Osteoblast (primary cell): ENCODE measurements at places on chromosomes 5 and 9. TPM values are rescaled to one million over a fixed set of nuclear protein-coding genes. Genes with fewer than 3 reads are reported as not detected.

Gene ZNF608
- 11.6 and 14.7 TPM in 2 replicates for total RNA-seq

Gene CBY3
- total RNA-seq = not detected in 2 replicates

Gene CCDC192
- not detected in 2 replicates for total RNA-seq

Gene FOXD4
- 0.29 and 0.36 TPM in 2 replicates for total RNA-seq

Gene FBXO4
- total RNA-seq = 14.5 and 16.2 TPM in 2 replicates

Gene F2RL2
- total RNA-seq = 1.1 and 1.5 TPM in 2 replicates

Gene IRX1
- total RNA-seq = 1.4 and 3.2 TPM in 2 replicates

Gene STRBP
- total RNA-seq = 2.9 TPM in 2 replicates

Gene NXNL2
- 3.3 and 7.4 TPM in 2 replicates for total RNA-seq

Gene PCDHGB2
- total RNA-seq = 4.3 and 5.6 TPM in 2 replicates

Gene PDZD2
- 0.29 and 0.36 TPM in 2 replicates for total RNA-seq

Gene CNTNAP3
- 0.88 and 1.4 TPM in 2 replicates for total RNA-seq

Gene SLC6A7
- total RNA-seq = under 0.01 TPM in 1 of 2 replicates, not detected in the other

Gene ZNF454
- 2.5 and 3.8 TPM in 2 replicates for total RNA-seq

Gene SLC36A3
- not detected in 2 replicates for total RNA-seq

Gene FIBCD1
- 5.1 and 5.3 TPM in 2 replicates for total RNA-seq

Gene ASS1
- 134 and 195 TPM in 2 replicates for total RNA-seq

Gene FOXD4L3
- under 0.01 TPM in 1 of 2 replicates, not detected in the other for total RNA-seq

Gene GABRP
- under 0.01 TPM in 2 replicates for total RNA-seq

Gene ABCA2
- 19.4 and 20.3 TPM in 2 replicates for total RNA-seq

Gene DAB2
- 277 and 296 TPM in 2 replicates for total RNA-seq

Gene EIF4E1B
- total RNA-seq = not detected in 2 replicates

Gene KLHL3
- 6.2 and 7.1 TPM in 2 replicates for total RNA-seq

Gene IPO11
- total RNA-seq = 24.2 and 24.5 TPM in 2 replicates

Gene GPX8
- 143 and 158 TPM in 2 replicates for total RNA-seq

Gene LCN2
- not detected in 2 replicates for total RNA-seq

Gene CCNB1
- total RNA-seq = 19.2 and 22.4 TPM in 2 replicates

Gene ASPN
- total RNA-seq = 1.1 and 1.2 TPM in 2 replicates

Gene LMX1B
- under 0.01 TPM in 2 replicates for total RNA-seq

Gene CTXN3
- not detected in 2 replicates for total RNA-seq

Gene GPR150
- total RNA-seq = 0.29 and 0.36 TPM in 2 replicates

Gene SLCO6A1
- total RNA-seq = not detected in 2 replicates

Gene TAS2R1
- total RNA-seq = not detected in 2 replicates

Gene FBN2
- total RNA-seq = 16.6 and 33.0 TPM in 2 replicates

Gene CYSTM1
- total RNA-seq = 24.2 and 27.9 TPM in 2 replicates

Gene SOHLH1
- not detected in 2 replicates for total RNA-seq

Gene GABRA1
- total RNA-seq = not detected in 2 replicates

Gene CER1
- not detected in 2 replicates for total RNA-seq

Gene C5
- total RNA-seq = 5.1 and 5.6 TPM in 2 replicates

Gene CDC20B
- not detected in 2 replicates for total RNA-seq

Gene PCSK1
- 0.88 and 1.1 TPM in 2 replicates for total RNA-seq

Gene MAML1
- total RNA-seq = 12.4 and 14.1 TPM in 2 replicates

Gene LVRN
- total RNA-seq = under 0.01 and 0.59 TPM in 2 replicates

Gene FOXD4L4
- under 0.01 TPM in 2 replicates for total RNA-seq

Gene YIPF5
- 99.5 and 111 TPM in 2 replicates for total RNA-seq
